Activated naive CD4-positive, alpha-beta T cell treated with anti-CD3 and anti-CD28 coated beads for 36 hours (primary cell): ENCODE measurements at places on chromosomes 2 and 18. TPM values are rescaled to one million over a fixed set of nuclear protein-coding genes. Genes with fewer than 3 reads are reported as not detected.

GRCh38 chr2:239636808-239637207 lies 236.0 kb upstream of the HDAC4 start:
- H3K36me3 ChIP-seq: no peaks in the 10 kb centered on the region
- H3K4me1 ChIP-seq: no peaks in the 10 kb centered on the region
- no peak for DNase-seq
- H3K27ac ChIP-seq: no peak overlapping the region

DNA sequence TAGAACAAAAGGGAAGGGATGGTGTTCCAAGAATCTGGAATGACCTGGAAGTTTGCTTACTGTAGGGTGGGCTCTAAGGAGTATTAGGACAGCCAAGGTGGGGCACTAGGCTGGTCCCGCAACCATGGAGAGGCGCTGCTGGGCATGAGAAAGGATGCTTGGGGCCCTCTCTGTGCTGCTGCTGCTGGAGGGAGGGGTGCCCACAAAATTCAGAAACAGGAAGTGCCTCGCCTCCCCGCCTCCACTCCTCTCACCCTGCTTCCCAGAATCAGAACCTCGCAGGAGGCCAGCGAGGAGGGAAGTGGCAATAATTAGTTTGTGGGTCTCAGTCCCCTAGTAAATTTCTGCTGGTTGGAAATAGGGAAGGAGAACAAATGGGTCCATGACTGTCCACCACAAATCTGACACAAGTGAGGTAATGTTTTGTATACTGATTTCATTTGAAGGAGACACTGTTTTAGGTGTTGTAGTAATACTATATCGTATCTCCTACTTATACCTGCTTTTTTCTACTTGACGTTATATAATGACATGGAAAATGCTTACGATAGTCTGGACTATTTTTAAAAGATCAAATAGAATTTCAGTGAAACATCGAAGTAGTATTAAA lies 7.9 kb upstream of the PDCL3 start:
- H3K4me3 ChIP-seq: peak overlapping the region; percentile 67
- H3K27me3 ChIP-seq: no peaks in the 10 kb centered on the region
- H3K4me1 ChIP-seq: peaks cover 15% of the 10 kb centered on the region
- no peaks in the 10 kb centered on the region for H3K36me3 ChIP-seq
- peak overlapping the region; percentile 88 for H3K27ac ChIP-seq

ANKRD30B gene
- not detected for total RNA-seq

SCYGR3 gene
- total RNA-seq: not detected

USP40 gene
- total RNA-seq: 15.3 TPM

MFSD6 gene
- total RNA-seq: 21.0 TPM
